ENCODE measurements at places on chromosomes 12 and 14.

DNA sequence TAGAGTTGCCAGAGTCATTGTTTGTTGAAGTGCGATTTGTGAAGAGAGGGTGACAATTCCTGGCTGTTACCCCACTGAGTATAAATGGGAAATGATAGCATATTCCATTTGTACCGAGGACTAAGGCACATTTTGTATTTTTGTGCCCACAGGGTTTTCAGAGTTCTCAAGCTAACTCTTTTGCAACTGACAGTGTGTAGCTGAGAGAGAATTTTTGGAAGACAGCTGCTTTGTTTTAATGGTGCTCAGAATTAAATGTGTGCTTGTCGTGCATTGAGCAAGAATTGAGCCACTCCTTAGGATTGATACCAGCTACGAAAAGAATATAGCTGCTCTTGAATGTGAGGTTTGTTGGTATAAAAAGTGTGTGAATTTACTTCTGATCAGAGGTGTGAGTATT, 21.7 kb downstream of the ANKRD13A start:
- DNase-seq, result no peak

GRCh38 chr12:62660756-62661155, 194.1 kb downstream of the MON2 start:
- DNase-seq, result no peak

GRCh38 chr12:11949738-11950411, 120.9 kb upstream of the BCL2L14 start:
- peak; percentile 9 for DNase-seq

GRCh38 chr14:88630565-88630964, 67.7 kb downstream of the ZC3H14 start:
- no peak for DNase-seq

DNA sequence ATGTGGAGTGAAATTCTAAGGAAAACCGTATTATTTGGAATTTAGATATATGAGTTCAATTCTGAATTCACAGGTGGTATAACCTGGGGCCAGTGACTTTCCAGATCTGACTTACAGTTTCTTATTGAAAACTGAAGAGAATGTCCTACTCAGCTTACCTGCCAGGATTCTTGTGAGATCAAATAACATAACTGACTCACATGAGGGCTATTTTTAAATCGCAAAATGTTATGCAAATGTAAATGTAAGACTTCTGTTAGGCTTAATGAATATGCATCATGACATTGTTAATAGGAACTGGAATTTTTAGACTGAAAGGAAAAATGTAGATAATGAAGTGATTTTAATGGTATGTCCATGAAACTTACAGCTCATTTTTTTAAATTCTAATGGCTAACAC, 1142.1 kb downstream of the FLRT2 start:
- DNase-seq, result no peak

- DNase-seq, result no peak
These were observed 8.4 kb upstream of the PIANP start for GRCh38 chr12:6708960-6709394.

DNA sequence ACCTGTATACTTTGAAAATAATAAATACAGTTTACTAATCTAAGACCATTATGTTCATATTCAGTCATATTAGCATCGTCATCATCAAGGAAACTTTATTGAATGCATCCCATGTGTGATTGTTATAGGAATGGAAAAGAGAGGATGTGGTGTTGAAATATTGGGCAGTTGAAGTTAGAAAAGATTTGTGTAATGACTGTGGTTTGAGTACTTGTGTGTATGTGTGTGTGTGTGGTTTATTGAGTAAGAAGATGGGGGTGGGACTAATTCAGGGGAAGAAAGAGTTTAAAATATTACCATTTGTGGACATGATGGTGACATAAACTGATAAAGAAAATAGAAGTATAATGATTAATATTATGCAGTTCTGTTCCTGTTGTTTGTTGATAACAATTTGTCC, 238.7 kb upstream of the SEL1L start:
- DNase-seq, result no peak

- DNase-seq, result no peak
These were observed 208.7 kb downstream of the EGLN3 start for GRCh38 chr14:33742166-33742565.

- no peak for DNase-seq
These were observed 22.9 kb downstream of the TRHDE start for GRCh38 chr12:72295101-72295500.

GRCh38 chr14:29007990-29008389, 241.4 kb downstream of the FOXG1 start:
- no peak for DNase-seq

DNA sequence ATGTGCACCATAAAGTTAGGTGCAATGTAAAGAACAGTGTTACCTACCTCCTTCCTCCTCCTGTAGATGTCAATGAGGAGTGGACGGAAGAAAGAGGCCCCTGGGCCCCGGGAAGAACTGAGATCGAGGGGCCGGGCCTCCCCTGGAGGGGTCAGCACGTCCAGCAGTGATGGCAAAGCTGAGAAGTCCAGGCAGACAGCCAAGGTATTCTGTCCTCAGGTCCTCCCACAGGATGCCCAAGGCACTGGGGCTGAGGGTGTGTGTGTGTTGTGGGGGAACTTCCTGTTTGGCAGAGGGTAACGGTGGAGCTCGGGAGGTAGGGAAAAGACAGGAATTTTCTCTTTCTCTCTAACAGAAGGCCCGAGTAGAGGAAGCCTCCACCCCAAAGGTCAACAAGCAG, 6.4 kb downstream of the ATN1 start:
- DNase-seq, result no peak

- no peak for DNase-seq
These were observed 28.5 kb downstream of the LGMN start for GRCh38 chr14:92719890-92720323.

GRCh38 chr12:94831081-94831751, 172.3 kb downstream of the NDUFA12 start:
- no peak for DNase-seq

- no peak for DNase-seq
These were observed 3.2 kb upstream of the DIO3 start for GRCh38 chr14:101557811-101558738.

DNA sequence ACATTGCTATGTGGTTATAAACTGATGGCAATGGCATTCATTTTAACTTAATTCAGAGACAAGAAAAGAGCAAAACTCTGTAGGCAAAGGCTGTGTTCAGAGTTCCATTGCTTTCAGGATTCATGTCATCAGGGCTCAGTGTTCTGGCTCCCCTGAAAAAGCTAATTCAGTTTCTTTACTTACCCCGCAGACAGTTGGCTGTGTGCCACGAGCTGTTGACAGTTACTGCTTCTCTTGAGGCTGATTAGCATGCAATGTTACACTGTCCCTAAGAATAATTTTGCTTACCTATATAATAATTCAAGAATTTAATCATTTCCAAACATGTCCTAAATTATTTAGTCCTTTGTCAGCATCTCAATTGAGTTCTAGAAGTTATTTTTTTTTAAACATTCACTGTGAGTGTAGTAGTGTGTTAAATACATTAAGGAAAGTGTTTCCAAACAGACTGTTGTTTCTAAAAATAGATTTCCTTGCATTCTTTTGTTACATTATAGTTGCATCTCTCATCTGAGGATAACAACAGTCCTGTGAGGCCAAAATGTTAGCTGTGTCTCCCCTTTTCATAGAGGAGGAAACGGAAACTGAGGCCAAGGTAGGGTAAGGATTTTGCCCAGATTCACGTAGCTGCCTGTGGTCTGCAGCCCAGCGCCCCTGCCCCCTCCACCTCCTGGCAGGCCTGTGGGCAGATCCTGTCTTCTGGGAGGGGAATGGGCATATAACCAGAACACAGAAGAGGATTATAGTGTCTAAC, 98.6 kb downstream of the PELI2 start:
- DNase-seq, result no peak

DNA sequence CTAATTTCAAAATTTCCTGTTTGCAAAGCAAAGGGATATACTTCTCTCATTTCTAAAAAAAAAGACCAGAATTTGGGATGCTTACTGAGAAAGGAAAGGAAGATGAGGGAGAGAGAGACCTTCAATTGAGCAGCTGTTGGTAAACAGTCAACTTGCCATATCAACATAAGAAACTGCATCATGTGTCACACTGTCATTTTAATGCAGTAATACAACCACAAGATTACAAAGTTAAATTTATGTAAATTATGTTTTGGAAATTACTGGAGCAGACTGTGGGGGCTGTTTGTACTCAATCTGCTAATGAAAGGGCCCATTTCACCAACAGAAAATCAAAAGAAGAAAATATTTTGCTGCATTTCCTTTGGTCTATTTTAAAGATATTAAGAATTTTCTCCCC, 370.4 kb upstream of the TMPO start:
- no peak for DNase-seq

DNA sequence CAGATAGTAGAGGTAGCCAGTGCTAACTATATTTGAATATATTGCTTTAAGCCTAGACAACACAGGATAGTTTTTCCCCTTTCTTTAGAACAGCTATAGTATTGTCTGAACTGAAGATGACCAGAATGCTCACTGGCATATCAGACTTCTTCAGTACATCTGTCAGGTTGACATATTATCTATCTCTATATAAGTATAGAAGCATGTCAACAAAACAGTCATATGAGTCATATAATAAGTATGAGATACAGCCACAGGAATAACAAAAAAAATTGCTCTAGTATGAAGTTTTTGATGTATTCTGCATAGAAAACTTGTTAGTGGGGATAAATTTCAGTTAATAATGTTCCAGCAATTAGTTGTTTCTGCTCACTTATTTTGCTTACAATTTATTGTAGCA, 767.7 kb downstream of the LRFN5 start:
- no peak for DNase-seq

DNA sequence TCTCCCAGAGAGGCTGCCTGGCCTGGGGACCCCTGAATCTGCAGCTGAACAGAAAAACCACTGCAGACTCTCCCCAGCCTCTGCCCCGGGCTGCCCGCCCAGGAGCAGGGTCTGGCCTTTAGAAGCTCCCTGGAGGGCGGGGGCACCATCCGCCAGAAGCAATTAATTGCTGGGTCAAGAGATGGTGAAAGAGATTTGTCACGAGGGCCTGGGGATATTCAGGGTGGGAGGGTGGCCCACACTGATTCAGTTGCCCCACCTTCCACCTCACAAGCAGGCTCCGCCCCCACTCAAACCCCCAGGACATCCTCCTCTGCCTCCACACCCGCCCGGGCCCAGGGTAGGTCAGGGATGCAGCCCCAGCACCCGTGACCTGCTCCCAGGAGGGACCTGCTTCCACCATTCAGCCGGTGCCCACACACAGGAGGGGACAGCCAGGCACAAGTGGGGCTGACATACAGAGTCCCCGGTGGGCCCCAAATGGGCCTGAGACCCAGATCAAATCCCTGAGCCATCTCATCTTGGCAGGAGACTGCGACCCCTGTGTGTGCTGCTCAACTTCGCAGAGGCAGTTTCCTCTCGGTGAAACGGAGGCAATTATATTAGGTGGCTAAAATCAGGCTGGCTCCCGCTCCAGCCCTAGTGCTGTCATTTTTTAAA, 23.0 kb downstream of the NCOR2 start:
- DNase-seq, result no peak

GRCh38 chr12:53115112-53115890, 12.0 kb downstream of the SOAT2 start:
- DNase-seq, result no peak

- no peak for DNase-seq
These were observed 147.5 kb upstream of the LHX5 start for GRCh38 chr12:113619202-113619601.

DNA sequence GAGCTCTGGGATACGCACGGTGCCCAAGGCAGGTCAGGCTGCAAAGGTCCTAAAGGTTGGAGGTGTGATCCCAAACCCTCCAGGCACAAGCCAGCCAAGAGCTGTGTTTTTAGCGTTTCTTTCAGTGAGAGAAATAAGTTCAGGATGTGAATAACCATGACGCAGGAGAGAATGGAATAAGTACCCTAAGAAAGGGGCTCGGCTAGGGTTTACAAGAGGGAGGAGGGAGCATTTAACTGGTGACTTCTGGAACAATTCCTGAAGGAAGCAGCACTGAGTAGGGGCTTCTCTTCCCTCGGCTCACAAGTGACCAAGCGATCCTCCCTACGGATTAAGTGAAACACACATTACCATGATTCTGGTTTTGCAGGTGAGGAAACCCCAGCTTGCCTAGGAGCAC, 29.4 kb downstream of the SSH1 start:
- no peak for DNase-seq

- no peak for DNase-seq
These were observed 307.3 kb upstream of the DIO3 start for GRCh38 chr14:101253948-101254347.

All from NCI-H2081 treated with DMSO at 0.1 percent for 48 hours (cell line).